Stimulated activated effector memory CD8-positive, alpha-beta T cell treated with anti-CD3 and anti-CD28 coated beads, Interleukin-12 subunit alpha, Interleukin-12 subunit beta, amount 100 ng/mL, for 72 hours (primary cell): ENCODE measurements at places on chromosomes 16 and 17.

DNA sequence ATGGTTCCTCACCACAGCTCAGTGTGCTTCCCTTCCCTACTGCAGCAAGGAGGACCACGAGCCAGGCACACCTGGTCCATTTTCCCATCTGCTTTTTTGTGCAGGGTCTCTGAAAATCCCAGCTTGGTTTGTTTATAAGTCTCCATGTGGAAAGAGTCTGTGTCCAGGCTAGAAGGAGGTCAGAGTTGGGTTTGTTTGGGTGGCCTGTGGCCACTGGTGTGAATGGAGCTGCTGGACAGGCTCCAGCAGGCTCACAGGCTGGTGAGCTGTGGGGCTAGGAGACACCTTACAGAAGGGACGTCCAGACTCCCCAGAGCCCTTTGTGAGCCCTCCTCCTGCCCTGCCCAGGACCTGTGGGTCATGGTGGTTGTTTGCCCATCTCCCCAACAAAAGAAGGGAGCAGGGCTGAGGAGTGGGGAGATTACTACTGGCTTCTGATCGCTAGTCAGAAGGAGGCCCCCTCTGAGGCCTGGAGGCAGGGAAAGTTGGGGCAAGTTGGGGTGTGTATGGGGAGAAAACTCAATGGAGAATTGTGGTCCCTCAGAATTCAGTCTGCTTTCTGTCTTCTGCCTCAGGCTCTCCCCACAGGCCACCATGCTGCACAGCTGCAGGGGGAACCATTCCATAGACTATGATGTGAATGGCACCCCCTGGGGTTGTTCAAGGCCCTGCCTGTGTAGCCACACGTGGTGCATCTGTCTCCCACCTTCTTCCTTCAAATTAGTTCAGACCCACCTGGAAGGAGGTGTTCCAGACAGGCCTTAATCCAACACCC, 4.1 kb downstream of the RARA start:
- DNase-seq: no peak

- no peak for DNase-seq
Observed at GRCh38 chr17:76538281-76538931, 897 bp upstream of the CYGB start.

DNA sequence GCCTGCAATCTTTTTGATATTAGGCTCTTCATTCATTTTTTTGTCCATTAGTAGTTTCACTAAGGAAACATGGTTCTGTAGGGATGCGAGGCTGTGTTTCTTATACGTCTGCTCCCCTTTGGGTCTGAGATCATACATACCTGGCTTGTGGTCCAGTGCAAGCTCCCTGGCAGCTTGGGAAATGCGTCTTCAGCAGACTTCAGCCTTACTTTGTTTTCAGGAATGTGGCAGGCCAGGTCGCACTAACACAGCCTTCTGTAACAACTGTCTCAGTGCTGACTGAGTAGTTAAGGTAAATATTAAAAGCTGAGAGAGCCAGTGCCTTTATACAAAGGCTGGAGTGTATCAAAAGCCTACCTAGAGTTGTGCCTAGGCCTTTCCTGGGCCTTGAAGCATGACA, 970.5 kb upstream of the EEF2KMT start:
- DNase-seq: no peak

DNA sequence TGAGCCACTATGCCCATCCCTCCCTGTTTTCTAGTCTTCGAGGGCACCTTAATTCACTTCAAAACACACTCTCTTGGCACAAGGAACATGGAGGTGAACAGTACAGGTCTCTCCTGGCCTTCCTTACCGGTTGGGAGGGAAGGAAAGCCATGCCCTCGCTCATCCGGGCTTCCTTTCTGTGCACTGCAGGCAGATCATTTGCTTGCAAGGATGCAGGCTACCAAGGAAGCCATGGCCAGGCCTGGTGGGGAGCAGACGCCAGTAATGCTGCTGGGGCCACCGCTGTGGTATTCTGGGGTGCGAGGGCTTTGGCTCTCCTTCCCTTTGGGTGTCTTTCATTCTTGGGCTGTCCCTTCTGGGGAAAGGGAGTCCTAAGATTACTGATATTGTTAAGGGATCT, 80.8 kb upstream of the DNAJA2 start:
- DNase-seq: no peak

DNA sequence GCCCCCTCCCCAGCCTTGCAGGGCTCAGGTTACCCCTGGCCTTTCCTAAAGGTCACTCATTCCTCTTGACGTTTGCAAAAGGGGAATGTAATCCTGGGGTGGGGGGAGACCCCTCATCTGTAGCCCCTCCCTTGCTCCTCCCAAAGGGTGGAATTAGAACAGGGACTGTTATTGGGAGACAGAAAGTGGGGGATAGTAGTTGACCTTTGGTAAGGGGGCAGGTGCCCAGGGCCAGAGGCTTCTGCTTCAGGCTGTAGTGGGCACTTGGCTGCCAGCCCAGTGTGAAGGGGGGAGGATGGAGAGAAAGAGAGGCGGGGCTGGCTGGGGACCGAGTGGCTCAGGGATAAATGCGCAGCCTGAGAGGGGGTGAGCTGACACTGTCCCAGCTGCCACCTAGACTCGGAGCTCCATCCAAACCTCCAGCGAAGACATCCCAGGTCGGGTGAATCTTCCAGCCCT, at the start of gene ENO3:
ENO3 (plus strand) TSS at position 374 of the 459 bp plus-strand sequence. CDS start 711 bp downstream, outside the sequence.
- no peak for DNase-seq

DNA sequence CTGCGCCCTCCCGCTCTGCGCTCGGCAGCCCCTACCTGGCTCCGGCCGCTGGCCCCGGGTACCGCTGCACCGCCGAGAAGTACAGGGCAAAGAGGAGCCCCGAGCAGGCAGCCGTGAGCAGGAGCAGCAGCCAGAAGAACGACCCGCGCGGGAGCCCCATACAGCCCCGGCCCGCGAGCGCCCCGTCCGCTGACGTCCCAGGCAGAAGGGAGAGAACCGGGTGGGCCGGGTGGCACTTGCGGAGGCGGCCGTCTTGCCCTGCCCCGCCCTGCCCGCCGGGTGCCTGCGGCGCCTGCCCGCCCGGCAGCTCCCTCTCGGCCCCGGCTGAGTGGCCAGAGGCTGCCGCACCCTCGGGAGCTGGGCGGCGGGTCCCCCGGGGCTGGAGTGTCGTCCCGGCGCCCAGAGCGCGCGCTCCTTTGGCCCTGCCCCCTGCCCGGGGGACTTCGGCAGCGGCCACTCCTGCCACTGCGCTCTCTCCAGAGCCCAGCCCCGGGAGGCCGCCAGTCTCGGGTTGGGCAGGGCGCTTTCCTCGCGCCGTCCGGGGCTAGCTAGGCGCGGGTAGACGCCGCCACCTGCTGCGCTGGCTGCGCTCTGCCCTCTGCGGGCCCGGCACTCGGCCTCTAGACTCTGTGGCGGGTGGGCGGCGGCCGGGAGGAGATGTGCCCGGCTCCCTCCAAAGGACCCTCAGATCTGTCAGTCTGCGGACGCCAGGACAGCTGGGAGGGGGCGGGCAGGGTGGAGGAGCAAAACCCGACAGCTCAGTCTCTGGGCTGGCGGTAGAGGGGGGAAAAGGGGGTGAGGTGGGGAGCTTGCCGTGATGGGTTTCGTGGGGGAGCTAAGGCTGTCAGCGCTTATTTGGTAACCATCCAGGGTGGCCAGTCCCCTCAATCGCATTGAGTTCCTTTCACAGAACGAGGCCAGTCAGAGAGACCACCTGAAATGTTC, at the start of gene ST6GALNAC2:
ST6GALNAC2 (minus strand) TSS at position 212 of the 945 bp plus-strand sequence; CDS start at position 160, 52 bp downstream.
- peak; percentile 72 for DNase-seq

- DNase-seq: no peak
Observed at GRCh38 chr17:4733073-4733531, 1.9 kb downstream of the MED11 start.

- DNase-seq: peak; percentile 28
Observed at GRCh38 chr17:18181358-18181757, 2.3 kb upstream of the ALKBH5 start.

DNA sequence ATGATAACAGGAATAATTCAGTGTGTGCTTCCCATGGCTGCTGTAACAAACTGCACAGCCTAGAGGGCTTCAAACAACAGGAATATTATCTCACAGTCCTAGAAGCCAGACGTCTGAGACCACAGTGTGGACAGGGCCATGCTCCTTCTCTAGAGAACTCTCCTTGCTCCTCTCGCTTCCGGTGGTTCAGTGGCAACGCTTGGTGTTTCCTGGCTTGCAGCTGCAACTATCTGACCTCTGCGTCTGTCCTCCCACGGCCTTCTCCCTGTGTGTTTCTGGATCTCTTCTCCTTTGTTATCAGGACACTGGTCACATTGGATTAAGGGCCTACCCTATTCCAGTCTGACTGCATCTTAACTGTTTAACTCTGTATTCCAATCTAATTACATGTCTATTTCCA, 414.3 kb downstream of the MAF start:
- no peak for DNase-seq

DNA sequence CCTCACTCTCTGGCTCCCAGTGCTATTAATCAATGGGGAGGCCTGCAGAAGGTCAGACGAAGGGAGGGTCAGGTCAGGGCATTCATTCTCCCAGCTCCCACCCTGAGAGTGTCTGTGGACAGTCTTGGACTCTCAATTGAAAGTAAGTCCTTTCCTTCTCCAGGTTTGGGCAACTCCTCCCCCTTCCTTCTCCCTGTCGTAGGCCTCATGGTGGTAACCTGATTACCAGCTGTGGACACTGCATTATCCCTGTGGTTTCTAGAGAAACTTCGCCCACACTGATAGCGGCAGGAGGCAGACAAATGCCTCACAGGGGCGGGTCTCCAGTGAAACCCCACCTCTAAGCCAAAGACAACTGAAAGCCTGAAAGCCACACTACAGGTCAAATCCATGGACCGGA, 57.7 kb upstream of the SLC25A19 start:
- peak; percentile 54 for DNase-seq

DNA sequence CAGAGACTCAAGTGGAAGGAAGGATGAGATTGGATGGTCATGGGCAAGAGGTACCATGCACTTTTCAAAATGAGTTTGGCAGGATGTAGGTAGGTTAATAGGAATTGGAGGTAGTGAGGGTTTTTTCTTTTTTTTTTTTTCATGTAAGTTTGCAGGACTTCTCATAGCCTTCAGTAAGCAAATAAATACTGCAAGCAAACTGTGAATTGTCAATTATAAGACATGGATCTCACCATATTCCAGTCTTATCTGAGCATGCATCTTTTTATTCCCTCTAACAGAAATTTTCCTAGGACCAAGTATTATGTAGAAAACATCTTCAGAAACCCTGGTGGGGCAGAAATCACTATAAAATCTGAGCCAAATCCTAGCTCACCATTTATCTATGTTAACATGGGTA, 584.6 kb upstream of the CDH5 start:
- no peak for DNase-seq

DNA sequence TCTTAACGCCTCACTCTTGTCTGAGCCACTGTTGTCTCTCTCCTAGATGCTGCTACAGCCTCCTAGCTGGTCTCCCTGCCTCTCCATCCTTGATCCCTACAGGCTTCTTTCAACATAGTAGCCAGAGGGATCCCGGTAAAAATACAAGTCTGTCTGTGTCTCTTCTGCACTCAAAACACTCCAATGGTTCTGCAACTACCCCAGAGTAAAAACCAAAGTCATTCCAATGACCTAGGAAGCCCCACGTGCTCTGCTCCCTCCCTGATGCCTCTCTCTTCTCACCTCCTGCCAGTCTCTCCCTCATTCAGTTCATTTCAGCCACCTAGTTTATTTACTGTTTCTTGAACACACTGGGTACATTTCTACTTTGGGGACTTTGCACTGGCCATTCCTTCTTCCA, 135.2 kb downstream of the NPIPB5 start:
- DNase-seq: no peak

DNA sequence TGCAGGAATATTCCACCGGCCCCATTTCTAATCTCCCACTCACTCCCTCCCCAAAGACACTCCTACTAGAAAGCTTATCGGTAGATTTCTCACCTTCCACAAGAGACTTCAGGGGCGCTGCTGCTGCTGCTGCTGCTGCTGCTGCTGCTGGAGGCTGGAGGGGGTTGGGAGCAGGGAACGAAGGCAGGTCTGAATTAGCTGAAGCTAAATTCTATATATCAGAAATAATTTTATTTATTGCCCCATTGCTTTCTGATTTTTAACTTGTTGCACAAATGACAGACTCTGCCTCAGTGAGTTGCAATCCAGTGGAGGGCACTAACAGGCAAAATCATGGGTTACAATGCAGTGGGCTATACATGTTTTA, 25.8 kb upstream of the HLF start:
- no peak for DNase-seq

DNA sequence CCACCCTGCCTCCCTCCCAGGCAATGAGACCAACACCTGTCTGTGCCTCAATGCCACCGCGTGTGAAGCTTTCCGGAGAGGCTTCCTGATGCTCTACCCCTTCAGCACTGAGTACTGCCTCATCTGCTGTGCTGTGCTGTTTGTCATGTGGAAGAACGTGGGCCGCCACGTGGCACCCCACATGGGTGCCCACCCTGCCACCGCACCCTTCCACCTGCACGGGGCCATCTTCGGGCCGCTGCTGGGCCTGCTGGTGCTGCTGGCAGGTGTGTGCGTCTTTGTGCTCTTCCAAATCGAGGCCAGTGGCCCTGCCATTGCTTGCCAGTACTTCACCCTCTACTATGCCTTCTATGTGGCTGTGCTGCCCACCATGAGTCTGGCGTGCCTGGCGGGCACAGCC, 10.9 kb downstream of the OTOP3 start:
- no peak for DNase-seq

GRCh38 chr17:2803971-2804370, 7.7 kb downstream of the RAP1GAP2 start:
- no peak for DNase-seq

GRCh38 chr17:55873017-55873758, 122.3 kb downstream of the PCTP start:
- no peak for DNase-seq

DNA sequence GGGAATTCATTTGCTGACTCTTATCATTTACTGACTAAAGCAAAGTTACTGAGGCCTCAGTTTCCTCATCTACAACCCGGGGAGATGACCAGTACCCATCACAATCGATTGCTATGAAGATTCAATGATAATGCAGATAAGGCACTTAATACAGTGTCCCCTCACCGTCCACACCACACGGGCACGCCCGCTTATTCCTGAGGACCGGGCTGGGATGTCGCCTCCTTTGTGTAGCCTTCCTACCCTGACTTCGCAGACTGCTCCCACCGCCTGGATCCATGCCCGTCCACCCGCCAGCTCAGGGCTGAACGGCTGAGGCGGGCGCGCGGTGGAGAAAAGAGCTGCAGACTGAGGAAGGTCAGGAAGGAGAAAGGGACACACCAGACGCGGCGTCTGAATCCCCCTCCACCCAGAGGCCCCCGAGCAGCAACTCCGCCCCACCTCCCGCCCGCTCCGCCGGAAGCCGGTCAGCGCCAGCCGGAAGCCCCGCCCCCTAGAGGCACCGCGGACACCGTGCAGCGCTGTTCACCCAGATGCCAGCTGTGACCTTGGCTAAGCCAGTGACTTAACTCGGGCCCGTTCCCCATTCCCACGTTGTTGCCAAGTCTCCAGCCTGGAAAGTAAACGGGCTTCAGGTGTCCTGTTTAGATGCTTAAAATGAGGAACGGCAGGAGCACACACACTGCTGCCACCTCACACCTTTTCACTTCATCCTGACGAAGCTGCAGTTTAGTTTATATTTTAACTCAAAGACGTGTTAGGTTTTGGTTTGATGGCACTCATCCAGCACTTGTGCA, at the start of gene KRABD2:
KRABD2 (minus strand) TSS at position 434 of the 797 bp plus-strand sequence.
- DNase-seq: peak; percentile 87
